ENCODE measurements at places on chromosomes 2 and 18. TPM values are rescaled to one million over a fixed set of nuclear protein-coding genes. Genes with fewer than 3 reads are reported as not detected.

GRCh38 chr18:48985161-48985560 is 34.4 kb upstream of the SMAD7 start:
- no peak overlapping the region for H3K4me3 ChIP-seq
- H3K4me1 ChIP-seq, result no peaks in the 10 kb centered on the region

Gene DTNA
- total RNA-seq, result not detected

DNA sequence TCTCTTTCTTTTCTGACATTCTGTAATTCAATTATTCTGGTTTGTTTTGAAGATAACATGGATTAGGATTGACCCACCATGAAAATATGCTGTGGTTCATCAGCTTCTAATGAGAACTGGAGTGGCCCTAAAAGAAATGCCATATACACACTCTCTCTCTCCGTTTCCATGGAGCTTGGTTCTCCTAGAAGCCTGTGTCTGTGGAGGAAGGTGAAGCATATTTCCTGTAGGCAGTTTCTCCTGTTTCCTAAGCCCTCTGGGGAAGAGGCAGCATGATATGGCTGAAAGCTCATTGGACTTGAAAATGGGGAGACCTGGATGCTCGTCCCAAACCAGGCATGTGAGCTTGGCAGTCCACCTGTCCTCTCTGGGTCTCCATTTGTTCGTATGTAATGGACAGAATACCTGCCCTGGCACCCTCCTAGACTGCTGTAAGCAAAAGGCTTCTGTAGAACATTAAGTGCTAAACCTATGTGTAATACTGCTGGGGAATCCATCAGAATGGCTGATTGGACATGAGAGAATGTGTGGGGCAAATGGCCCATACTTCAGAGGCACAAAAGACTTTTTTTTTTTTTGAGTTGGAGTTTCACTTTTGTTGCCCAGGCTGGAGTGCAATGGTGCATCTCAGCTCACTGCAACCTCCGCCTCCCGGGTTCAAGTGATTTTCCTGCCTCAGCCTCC is 75.3 kb upstream of the PPP1CB start:
- no peak overlapping the region for H3K27ac ChIP-seq
- H3K4me3 ChIP-seq, result no peak overlapping the region
- H3K4me1 ChIP-seq, result peaks cover 10% of the 10 kb centered on the region
- H3K27me3 ChIP-seq, result no peaks in the 10 kb centered on the region
- no peaks in the 10 kb centered on the region for H3K36me3 ChIP-seq
- no peak for DNase-seq

- no peak overlapping the region for H3K4me3 ChIP-seq
- H3K4me1 ChIP-seq, result peaks cover 42% of the 10 kb centered on the region
- DNase-seq, result no peak
- H3K27ac ChIP-seq, result no peak overlapping the region
- peaks cover 26% of the 10 kb centered on the region for H3K36me3 ChIP-seq
Observed at GRCh38 chr2:230439590-230439989, 23.6 kb downstream of the SP100 start.

Gene SPATA3
- not detected for total RNA-seq

Gene ASAP2
- total RNA-seq, result 0.38 TPM

Gene ARHGAP28
- not detected for total RNA-seq

Data from CD8-positive, alpha-beta memory T cell (primary cell).